ENCODE measurements at places on chromosomes 12 and 14.

- DNase-seq: no peak
Observed at GRCh38 chr12:115199831-115200230, 515.9 kb upstream of the TBX3 start.

DNA sequence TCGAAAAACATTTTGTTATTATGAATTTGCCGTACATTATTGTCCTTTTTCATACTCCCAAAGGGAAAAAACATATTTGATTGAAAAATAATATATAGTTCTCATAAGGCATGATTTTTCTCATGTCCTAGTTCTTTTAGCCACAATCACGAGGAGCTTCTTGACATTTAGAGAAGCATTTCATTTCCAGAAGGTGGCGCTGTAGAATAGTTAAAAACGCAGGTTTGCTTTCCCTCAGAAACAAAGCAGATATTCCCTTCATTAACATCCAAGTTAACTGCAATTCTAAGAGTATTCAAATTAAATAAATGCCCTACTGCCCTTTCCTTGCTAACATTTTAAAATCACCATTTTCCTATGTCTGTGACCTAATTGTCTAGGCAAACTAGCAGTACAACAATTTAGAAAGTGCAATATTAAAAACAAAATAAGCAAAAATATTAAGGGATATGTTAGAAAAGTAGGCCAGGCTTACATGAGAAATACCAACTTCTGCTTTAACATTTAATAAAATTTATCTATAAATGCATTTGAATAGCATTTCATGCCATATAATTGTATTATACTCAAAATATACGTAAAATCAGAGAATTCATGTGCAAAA is 10.9 kb upstream of the PIK3C2G start:
- no peak for DNase-seq

DNA sequence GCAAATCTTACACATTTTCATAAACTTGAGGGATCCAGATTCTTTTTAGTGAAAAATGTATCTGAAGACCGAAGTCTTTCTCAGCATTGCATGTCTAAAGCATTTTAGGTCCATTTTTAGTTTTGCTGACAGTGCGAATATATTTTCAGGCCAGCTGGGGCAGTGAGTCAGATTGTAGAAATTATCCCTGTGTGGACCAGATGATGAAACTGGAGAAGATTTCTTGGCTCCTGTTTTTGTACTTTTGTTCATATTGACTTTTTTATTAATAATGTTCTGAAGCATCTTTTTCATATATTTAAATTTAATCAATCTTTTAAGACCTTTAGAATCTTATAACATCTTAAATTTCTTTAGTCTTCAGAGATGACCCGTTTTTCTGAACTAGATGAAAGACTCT is 173.1 kb downstream of the FLRT2 start:
- DNase-seq: no peak

GRCh38 chr12:128069359-128069997 is 197.5 kb upstream of the TMEM132C start:
- no peak for DNase-seq

- DNase-seq: no peak
Observed at GRCh38 chr14:104143521-104144452, 5.4 kb downstream of the KIF26A start.

DNA sequence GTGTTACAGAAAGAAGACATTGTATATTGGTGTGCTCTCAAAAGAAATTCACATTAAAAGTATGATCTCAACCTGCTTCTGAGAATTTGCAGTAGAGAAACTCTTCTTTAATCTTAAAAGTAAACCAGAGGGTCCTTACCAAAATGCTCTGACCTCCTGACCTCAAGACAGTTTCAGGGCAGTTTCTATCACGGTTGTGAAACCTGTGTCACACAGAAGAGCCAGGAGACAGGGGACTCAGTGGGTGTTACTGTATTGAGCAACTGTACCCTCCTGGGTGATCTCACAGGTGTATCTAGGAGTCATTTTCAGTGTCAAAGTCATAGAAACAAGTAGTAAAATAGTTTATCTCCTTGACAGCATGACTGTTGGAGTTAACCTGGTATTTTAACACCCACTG is 178.0 kb downstream of the GRIP1 start:
- DNase-seq: no peak

- DNase-seq: no peak
Observed at GRCh38 chr14:47919997-47920396, 244.6 kb upstream of the MDGA2 start.

DNA sequence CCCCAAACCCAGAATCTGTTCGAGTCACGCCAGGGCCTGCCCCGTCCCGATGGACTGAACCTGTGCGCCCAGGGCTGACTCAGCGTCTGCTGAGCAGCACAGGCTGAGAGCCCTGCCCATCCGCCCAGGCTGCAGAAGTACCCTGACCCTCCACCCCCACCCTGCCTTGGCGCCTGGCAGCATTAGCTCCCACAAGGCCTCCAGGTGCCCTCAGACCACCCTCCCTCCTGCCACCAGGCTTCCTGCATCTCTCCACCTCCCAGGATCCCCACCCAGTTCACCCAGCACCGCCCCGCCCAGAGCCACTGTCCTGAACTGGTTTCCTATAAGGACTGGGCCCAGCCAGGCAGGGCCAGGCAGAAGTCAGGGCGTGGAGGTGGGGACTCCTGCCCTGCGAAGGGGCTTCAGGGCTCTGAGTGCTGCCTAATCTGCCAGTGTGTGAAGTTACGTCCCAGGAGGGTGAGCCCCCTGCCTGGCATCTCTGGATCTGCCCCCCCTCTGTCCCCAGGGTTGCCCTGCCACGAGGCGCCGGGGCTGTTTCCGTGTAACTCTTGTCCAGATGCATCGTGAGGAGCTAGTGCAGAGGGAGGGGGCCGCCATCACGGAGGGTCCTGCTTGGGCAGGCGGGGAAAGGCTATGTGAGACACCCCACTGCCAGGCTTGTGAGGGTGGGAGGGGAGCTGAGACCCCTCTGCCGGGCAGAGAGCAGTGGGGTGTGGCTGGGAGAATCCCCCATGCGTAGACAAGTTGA is 9.1 kb downstream of the ADSS1 start:
- DNase-seq: no peak

DNA sequence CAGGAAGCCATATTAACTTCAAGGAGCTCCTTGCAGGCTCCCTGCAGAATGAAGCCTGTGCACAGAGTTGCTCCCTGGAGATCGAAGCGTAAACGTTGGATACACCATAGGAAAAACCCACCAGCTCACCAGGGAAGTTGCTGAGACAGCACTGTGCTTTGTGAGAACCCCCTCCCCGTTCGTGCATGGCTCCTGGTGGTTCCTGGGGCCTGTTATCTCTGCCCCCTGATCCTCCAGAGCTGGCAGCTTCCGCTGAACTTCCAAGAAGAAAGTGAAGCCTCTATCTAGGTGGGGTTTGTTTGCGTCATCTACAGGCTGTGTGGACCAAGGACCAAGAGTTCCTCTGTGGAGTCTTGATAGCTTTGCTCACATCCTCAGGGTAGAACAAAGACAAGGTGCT is 2.4 kb upstream of the CCDC85C start:
- no peak for DNase-seq

- no peak for DNase-seq
Observed at GRCh38 chr12:128916425-128916824, 63.1 kb downstream of the GLT1D1 start.

GRCh38 chr12:52293926-52294325 is 2.6 kb upstream of the KRT81 start:
- no peak for DNase-seq

DNA sequence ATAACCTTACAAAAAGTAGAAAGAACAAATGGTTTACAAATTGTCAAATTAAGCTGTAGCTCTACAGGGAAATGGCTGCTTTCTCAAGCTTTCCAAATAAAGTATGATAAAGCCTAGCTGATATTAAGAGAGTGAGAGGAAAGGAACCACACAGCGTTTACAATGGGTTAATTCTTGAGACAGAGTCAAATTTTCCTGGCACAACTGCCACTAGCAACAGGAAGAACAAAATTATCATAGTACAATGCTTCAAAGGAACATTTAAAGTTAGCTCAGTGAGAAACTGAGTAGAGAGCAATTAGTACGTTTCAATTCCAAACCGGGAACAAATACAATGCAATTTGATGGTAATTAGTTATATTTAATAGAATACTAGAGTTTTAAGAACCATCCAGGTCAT is 116.0 kb downstream of the PPP1R12A start:
- no peak for DNase-seq

- no peak for DNase-seq
Observed at GRCh38 chr14:45249856-45250575, 3.0 kb downstream of the MIS18BP1 start.

GRCh38 chr12:94575645-94576403 is 74.5 kb downstream of the TMCC3 start:
- DNase-seq: no peak

- DNase-seq: no peak
Observed at GRCh38 chr12:48003226-48004052, 837 bp downstream of the COL2A1 start.

GRCh38 chr12:112568641-112569040 is 149.9 kb downstream of the PTPN11 start:
- no peak for DNase-seq

DNA sequence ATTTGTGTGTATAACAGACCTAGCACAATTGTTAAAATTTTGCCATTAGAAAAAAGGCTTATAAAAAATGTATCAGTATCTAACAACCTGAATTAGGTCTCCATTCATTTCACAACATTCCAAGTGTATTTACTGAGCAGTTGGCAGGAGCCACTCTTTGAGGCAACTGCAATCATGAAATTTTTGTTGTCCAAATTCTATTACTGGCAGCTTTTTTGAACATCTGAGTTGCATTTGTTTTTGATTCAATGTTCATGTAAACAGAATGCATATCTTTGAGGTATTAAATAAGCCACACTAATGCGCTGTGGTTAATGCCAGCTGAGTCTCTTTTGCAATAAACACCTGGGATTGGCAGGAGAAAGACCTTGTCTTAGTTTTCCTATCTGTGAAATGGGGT is 8.7 kb downstream of the KITLG start:
- DNase-seq: no peak

GRCh38 chr12:17992002-17992656 is 97.9 kb downstream of the RERGL start:
- no peak for DNase-seq

DNA sequence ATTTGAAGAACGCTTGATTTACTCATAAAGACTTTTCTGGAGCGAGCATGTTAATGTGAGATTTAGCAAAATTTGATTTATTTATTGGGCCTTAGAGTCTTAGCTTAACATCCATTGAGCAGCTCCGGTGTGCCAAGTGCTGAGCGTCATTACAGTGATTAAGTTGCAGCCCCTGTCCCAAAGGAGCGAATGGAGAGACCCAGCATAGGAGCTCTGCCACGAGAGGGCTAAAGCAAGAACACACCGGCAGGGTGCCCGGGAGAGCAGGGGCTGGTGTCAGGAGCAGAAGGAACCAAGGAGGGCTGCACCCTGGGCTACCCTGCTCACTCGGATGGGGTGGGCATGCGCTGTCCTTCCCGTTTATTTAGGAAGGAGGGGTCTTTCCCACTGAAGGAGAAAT is 50.6 kb downstream of the PPP2R5C start:
- no peak for DNase-seq

- DNase-seq: no peak
Observed at GRCh38 chr12:127459687-127460086, 807.3 kb upstream of the TMEM132C start.

DNA sequence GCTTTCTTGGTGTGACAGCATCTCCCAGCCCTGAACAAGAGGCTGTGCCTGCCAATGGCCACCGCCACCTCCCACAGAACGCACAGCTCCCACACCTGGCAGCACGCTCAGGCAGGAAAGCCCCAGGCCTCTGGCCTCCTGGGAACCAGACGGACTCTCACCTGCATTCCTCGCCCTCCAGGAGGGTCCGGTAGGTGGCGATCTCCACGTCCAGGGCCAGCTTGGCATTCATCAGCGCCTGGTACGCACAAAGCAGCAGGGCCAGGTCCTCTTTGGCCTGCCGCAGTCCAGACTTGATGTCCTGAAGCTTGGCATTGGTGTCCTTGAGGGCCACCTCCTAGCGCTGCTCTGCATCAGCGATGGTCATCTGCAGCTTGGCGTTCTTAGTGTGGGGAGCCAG is 12.1 kb upstream of the KRT77 start:
- DNase-seq: no peak

GRCh38 chr12:9024512-9024911 is 35.2 kb downstream of the KLRG1 start:
- DNase-seq: no peak

- no peak for DNase-seq
Observed at GRCh38 chr12:13375583-13376345, 179.2 kb downstream of the EMP1 start.

DNA sequence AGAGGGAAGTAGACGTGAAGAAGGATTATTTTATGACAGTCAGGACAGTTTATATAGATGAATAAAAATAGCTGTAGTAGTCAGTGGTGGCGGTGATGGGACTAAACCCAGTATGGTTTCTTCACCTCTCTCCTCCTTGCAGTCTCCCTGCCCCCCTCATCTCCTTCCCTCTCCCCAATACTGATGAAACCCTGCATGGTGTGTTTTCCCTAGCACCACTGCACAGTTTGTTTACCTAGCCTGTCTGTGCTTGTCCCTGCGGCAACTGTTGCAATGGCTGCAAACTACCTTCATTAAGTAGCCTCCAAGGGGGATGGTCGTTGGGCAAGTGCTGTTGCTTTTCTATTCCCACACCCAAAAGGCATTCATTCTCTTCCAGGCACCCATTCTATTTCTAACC is 14.7 kb downstream of the PCBP2 start:
- DNase-seq: no peak

DNA sequence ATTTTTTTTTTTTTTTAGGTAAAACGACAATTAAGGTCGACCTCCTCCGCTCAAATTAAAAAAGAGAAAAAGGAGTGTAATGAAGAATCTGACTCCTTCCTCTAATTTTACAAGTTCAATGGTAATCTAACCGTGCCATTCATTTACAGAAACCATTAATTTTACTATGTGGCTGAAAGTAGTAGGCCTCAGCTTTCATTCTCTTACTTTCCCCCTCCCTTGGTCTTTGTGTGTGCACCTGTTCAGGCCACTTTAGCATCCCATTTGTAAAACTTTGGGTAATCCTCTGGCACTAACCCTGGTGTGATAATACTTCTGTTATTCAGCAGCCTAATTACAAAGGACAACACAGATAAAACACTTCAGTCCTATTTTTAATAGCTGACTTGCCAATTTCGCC is 128.1 kb downstream of the ASCL1 start:
- no peak for DNase-seq

- no peak for DNase-seq
Observed at GRCh38 chr12:121975021-121975420, 46.7 kb upstream of the BCL7A start.

GRCh38 chr12:2547273-2548044 is 247.3 kb upstream of the FKBP4 start:
- no peak for DNase-seq
